Right ventricle myocardium superior (tissue), 1 donor: ENCODE measurements at places on chromosomes 11 and 22. TPM values are rescaled to one million over a fixed set of nuclear protein-coding genes. Genes with fewer than 3 reads are reported as not detected.

DNA sequence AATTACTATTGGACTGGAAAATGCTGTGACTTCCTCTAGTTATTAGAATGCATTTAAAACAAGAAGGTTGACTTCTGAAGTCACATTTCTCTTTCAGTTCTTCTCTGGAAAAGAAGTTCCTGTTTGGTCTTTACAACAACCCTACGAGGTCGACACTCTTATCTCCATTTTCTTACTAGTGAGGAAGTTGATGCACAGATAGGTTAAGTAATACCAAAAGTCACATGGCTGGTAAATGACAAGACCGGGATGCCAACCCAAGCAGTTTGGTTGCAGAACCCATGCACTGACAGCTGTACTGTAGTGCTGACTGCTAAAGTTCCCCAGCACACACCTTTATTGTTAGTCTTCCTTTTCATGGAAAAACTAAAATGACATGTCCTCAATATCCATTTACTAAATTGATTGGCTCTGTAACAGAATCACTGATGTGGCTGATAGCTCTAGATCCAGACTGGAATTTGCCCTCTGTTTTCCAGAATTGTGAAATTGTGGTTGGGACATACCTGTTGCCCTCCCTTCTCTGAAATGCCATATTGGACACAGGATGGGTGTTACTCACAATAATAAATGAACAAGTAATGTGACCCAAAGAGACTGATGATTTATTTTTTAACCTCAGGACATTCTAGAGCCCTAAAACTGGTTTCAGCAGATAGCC, 9.4 kb upstream of the TECTA start:
- DNase-seq: no peak

DNA sequence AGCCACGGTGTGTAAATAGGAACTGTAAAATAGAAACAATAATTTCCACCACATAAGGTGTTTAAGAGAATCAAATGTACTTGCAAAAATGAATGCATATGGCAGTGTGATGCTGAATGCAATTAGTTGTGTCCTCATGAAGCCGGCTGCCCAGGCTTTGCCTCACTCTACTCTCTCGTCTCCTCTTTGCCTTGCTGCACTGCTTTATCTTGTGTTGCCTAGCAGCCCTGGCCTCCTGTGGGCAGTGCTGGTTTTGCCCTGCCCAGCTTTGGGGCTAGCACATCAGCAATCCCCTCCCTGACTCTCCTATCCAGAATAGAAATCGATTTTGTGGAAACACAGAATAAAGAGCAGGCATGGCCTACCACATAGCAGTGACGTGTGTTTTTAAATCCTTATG, 30.0 kb downstream of the LRRC32 start:
- DNase-seq: no peak

DNA sequence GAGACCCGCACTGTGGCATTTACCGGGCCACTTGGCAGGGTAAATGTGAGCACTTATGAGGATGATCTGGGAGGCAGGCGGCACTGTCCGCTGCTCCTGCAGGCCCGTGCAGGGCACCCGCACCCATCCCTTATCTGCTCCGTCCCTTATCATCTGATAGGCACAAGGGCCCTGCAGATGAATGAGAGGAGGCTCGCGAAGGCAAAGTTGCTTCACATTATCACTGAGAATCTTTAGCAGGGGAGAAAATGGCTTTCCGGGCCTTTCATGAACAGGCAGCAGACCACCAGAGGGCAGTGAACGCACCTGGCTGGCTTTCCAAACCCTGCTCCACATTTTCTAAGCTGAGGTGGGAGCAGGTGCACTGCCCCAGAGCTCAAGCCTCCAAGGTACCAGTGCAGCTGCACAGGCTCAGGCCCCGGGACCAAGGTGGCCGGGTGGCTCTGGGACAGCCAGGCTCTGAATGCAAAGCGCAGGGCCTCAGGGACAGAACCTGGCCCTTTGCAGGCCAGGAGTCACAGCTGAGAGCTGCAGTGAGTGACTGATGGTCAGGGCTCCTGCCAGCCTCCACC, 165.6 kb downstream of the SHANK2 start:
- DNase-seq: no peak

Gene C11orf87
- total RNA-seq: 0.03 TPM

- DNase-seq: no peak
Observed at GRCh38 chr11:126744699-126745098, 255.9 kb downstream of the KIRREL3 start.

DNA sequence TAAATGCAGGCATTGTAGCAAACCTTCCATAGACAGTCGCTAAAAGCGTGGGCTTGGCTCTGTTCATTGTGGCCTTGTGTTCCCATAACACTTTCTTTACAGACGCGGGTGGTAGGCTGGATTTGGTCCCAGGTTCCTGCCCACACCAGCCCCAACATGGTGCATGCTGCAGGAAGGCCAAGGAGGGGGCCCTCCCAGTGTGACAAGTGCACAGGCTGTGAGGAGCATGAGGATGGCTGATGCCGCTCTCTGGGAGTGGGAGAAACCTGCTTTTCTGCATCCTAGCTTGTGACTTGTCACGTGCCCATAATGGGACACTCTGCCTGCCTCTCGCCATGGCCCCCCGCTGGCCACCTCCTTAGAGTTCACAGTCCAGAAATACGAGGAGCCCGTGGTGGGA, 161.8 kb upstream of the B3GAT1 start:
- no peak for DNase-seq

Gene ZNF70
- total RNA-seq: 2.8 TPM

Gene TENM4
- 0.81 TPM for total RNA-seq

GRCh38 chr11:105189581-105189980, 50.0 kb upstream of the CARD18 start:
- no peak for DNase-seq

Gene APOA5
- total RNA-seq: not detected

DNA sequence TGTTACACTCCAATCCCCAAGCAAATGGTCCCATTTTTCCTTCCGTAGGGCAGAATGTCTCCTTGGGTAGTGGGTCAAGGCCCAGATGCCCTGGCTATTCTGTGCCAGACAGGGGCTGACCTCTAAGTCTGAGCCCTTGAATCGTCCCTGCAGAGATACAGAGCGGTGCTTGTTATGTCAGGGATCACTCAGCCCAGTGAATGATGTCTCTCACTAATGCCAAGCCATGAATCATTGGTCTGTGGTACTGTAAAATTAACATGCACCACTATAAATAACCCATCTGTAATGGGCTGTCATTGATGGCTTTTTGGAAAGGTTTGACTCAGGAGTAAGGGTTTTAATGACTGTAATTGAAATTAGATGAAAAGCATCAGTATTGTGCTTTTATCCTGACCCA, 35.3 kb upstream of the KIRREL3 start:
- DNase-seq: no peak

- no peak for DNase-seq
Observed at GRCh38 chr11:134001596-134001995, 44.8 kb upstream of the IGSF9B start.

Gene PTPRJ
- total RNA-seq: 6.7 TPM

- DNase-seq: no peak
Observed at GRCh38 chr11:40797981-40798380, 661.5 kb downstream of the LRRC4C start.

DNA sequence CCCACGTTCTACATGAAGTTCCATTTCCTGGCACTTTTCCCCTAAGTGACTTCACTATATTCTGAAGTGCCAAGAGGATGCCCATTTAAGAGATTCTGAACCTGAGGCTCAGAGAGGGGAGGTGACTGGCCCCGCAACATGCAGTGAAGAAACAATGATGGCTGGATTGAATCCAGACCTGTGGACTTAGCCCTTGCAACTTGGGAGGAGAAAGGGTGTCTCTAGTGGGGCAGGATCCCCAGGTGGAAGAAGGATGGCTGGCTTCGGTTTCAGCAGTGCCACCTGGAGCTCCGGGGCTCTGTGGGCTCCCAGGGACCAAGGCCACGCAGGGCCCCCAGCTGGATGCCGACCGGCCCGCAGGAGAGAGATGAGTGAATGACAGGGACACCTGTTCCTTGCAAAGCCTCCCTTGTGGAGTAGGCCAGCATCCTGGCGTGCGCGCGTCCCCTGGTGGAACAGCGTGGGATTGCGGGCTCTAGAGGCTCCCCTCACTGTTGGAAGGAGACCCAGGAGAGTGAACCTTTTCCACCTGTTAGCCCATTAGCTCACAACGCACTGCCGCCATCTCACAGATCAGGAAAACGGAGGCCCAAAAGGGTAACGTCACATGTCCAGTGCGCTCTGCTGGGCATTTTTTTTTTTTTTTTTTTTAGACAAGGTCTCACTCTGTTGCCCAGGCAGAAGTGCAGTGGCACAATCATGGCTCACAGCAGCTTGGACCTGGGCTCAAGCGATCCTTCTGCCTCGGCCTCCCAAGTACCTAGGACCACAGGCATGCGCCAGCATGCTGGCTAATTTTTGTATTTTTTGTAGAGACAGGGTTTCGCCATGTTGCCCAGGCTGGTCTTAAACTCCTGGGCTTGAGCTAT, 104.7 kb downstream of the KIAA1671 start:
- peak; percentile 78 for DNase-seq

Gene CENATAC
- total RNA-seq: 10.0 TPM

Gene USH1C
- 0.78 TPM for total RNA-seq

Gene GSTT2B
- 3.4 TPM for total RNA-seq

DNA sequence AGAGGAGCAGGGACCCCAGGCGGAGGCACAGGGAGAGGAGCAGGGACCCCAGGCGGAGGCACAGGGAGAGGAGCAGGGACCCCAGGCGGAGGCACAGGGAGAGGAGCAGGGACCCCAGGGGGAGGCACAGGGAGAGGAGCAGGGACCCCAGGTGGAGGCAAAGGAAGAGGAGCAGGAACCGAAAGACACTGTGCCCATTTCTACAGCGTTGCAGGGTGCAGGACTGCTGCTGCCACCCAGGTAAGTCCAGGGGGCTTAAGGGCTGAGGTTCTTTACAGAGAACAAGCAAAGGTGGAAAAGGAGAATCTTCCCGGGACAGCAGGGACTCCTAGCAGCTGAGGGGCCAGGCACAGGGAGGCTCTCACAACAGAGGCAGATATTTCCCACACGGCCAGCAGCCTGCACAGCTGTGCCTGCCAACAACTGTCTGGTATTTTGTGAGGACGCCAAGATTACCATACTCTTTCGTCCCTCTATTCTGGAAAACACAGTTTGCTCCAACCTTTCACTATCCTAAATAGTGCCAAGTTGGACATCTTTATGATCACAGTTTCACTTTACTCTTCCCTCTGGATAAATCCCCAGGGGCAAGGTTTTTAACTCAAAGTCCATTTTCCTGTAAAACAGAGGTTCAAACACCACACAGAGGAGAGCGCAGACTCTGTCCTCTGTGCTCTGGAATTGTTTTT, 39.4 kb downstream of the SHANK2 start:
- DNase-seq: no peak

Gene SCGB1A1
- not detected for total RNA-seq

- no peak for DNase-seq
Observed at GRCh38 chr11:33325451-33325850, 68.3 kb downstream of the HIPK3 start.

GRCh38 chr11:128058580-128059208, 528.7 kb downstream of the ETS1 start:
- no peak for DNase-seq

- peak; percentile 94 for DNase-seq
Observed at GRCh38 chr11:2314525-2315394, 12.9 kb downstream of the TSPAN32 start.

Gene OR4C16
- not detected for total RNA-seq

Gene UBE2L6
- 15.1 TPM for total RNA-seq

DNA sequence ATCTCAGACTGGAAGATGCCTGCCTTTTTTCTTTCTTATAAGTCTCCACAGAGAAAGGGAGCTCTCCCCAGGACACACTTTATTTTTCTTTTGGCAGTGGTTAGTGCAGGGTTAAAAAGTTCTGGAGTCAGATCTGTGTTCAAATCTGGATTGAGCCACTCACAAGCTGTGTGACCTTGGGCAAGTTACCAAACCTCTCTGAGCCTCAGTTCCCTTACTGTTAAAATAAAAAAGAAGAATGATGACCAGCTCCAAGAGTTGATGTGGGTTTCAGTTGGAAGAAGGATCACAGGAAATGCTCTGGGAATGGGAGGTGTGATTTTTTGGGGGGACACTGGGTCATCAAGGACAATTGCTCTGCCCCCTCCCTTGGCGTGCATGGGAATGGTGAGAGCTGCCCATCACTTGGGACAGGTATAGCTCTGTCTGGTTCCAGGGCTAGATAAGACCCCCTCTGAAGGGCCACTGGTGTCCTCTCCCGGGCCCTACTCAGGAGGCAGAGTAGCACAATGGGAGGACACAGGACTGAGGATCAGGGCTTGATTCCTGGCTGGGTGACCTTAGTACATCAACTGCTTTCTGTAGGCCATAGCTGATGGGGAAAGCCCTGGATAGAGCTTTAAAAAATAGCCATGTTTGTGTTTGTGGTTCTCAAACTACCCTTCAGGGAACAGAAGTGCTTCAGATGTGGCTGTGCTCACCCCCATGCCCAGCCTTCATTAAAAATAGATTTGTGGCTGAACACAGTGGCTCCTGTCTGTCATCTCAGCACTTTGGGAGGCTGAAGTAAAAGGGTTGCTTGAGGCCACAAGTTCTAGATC, 228.3 kb downstream of the MIAT start:
- no peak for DNase-seq

DNA sequence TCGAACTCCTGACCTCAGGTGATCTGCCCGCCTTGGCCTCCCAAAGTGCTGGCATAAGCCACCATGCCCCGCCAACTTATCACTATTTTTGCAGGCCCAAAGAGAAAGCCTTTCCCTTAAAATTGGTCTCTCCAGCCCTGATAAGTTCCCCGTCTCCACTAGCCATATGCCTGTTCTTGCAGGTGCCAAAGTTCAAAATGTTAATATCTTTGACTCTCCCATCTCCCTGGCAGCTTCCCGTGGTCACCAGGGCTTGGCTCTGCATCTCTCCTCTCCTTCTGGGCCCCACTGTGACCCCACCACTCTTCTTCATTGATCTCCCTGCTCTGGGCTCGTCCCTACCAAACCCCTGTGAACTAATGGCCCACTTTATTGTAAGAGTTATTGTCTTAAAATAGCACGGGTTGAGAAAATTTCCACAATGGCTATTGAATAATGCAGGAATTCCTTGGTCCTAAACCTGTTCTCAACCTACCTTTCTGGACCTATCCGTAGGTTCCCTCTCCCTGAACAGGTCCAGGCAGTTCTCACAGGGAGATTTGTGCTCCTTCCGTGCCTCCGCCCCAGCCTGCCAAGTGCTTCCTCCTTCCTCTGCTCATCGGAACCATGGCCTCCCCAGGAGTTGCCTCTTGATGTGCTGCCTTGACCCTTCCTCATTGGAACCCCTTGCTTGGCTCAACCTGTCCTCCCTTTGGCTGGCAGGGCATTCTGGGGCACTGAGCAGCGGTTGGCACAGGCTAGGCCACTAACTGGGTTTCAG, 147.5 kb downstream of the DSCAML1 start:
- no peak for DNase-seq
